ENCODE measurements at places on chromosomes 3 and 15.

DNA sequence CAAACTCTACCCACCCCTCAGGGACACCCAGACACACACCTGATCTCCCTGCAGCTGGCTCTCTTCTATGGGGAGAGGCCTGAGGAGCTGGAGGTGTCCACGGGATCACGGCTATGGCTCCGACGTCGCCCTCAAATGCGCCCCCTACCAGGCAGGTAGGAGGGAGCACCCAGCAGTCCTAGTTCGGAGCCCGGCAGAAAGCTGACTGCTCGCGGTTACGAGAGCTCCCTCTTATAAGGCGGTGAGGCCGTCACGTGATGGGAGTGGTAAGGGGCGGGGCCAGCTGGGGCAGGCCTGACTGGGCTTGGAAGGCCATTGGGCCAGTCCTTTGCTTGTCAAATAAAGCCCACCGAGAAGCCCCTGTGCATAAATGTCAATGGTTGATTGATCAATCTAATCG lies at the start of gene PRR20G:
TSS of gene PRR20G (minus strand) at position 207 of the 400 bp plus-strand sequence. CDS start 681 bp downstream, outside the sequence.
- no peak for DNase-seq

GRCh38 chr3:14884665-14885064 lies 62.7 kb upstream of the NR2C2 start:
- no peak for DNase-seq

DNA sequence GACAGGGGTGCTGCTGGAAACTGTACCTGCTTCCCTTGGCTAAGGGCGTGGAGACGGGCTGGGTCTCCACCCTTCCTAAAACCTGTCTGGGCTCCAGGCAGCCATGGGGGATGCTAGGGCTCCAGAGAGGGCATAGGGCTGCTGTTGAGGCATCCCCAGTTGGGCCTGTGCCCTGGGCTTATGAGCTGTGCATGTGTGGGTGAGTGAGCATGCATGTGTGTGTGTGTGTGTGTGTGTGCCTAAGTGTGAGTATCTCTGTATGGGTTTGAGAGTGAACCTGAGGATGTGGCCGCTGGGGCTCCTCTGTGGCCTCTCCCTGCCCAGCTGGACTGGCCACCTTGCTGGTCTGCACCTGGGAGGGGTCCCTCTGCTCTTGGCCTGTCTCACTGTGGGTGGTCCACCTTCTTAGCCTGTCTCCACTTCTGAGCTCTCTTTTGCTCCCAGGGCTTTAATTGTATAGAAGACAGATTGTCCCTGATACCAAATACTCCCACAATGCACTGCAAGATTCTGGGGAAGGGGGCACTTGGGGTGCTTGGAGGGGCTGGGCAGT lies 11.9 kb upstream of the TMEM115 start:
- DNase-seq: no peak

DNA sequence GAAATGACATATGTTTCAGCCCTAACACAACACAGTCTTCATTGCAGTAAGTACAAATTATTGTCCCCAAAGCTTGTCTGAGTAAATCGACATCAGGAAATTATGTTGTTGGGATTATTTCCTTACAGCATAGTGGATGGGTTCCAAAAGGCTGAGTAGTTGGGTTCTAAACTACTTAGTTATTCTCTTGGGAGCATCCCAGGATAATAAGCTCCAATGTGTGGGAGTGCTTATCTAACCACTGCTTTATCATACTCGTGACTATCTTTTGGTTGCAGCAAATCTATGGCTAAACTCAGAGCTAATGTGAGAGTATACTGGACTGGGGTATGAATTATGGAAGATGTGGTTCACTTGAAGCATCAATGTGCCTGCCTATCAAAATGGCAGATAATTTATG lies 128.5 kb downstream of the RBMS3 start:
- DNase-seq: no peak

- no peak for DNase-seq
Observed at GRCh38 chr15:79960502-79961212, 10.3 kb downstream of the BCL2A1 start.

DNA sequence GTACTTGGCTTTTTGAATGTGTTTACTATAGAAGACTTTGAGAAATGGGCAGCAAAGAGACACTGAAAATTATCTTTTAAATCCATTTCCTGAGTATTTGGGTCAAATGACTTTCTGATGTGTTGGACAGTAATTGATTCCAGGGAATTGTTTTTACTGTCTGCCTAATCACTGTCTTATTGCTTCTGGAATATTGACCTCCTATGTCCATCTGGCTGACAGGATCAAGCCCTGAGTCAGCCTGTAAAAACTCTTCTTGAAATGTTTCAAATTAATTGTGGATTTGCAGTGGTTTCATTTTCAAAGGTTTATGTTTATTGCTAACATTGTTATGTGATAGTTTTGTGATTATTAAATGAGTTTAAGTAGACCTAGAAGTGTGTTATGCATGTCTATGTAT lies 50.6 kb upstream of the MLF1 start:
- no peak for DNase-seq

GRCh38 chr15:25240461-25241021 lies 198.3 kb downstream of the UBE3A start:
- DNase-seq: no peak

- no peak for DNase-seq
Observed at GRCh38 chr15:38377636-38378035, 76.3 kb upstream of the FAM98B start.

- DNase-seq: no peak
Observed at GRCh38 chr3:151976211-151977050, 103.0 kb downstream of the SUCNR1 start.

GRCh38 chr15:63254991-63255390 lies 22.4 kb upstream of the APH1B start:
- DNase-seq: no peak

GRCh38 chr15:62896380-62896866 lies 146.1 kb upstream of the TPM1 start:
- no peak for DNase-seq

DNA sequence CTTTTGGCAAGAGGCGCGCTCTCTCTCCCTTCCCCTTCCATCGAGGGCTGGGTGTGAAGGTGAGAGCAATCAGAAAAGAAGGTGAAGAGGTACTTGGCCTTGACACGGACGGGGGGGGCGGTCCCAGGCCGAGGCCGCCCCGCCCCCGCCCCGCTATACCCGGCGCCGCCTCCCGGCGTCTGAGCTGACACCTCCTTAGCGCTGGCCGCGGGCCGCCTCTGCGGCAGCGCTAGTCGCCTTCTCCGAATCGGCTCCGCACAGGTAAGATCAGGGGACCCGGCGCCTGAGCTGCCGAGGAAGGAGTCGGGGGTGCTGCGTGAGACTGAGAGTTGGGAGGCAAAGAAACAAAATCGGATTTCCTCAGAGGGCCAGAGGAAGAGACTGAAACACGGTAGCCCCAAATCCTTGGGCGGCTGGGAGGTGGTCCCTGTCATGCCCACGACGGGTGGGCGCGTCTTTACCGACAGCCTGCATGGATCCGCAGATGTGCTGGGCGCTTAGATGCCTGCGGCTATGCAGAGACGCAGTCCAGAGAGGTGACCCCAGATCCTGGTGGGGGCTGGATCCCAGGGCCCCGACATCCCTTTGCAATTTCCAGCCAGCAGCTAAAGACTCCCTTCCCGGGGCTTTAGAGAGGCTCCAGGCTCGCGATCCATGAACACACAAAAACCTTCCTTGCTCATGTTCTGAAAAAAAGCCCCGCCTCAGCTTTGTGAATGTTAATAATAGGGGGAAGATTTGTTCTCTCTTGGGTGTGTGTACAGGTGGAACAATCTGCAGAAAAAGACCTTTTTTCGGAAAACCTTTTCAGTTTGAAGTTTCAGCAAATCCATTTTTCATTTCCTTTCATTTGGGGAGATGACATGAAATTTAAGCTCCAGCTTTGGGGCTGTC lies at the start of gene ENTPD3:
TSS of gene ENTPD3 (plus strand) at position 184 of the 894 bp plus-strand sequence. CDS start 874 bp downstream, outside the sequence.
- DNase-seq: peak; percentile 43

DNA sequence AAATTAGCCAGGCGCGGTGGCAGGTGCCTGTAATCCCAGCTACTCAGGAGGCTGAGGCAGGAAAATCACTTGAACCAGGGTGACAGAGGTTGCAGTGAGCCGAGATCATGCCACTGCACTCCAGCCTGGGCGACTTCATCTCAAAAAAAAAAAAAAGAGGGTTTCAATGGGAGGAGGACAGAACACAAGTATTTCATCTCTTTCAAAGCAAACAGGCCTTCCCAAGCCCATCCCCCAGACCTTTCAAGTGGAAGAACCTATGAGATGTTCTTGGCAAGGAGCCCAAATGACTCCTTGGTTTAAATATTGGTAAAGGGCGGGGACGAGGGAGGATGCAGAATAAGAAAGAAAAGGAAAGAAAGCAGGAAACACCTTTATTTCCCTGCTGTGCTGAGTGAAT lies 62.2 kb upstream of the MCF2L2 start:
- no peak for DNase-seq

- no peak for DNase-seq
Observed at GRCh38 chr15:61681676-61682075, 378.6 kb downstream of the VPS13C start.

DNA sequence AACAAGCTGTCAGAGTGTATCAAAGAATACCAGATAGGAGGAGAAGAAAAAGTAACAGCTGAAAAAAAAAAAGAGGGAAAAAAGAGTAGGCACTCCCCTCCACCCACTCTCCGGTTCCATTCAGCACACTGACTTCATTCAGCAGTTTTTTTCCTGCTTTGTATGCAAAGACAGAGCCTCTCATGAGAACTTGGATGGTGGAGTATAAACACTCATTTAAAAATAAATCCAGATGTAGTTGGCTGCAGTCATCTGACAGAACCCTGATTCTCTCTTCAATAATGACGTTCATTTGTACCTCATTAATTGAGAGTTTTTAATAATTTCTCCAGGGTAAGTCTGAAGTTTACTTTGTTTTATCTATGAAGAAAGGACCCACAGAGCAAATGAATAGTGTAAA lies 81.0 kb downstream of the TMEM108 start:
- no peak for DNase-seq

DNA sequence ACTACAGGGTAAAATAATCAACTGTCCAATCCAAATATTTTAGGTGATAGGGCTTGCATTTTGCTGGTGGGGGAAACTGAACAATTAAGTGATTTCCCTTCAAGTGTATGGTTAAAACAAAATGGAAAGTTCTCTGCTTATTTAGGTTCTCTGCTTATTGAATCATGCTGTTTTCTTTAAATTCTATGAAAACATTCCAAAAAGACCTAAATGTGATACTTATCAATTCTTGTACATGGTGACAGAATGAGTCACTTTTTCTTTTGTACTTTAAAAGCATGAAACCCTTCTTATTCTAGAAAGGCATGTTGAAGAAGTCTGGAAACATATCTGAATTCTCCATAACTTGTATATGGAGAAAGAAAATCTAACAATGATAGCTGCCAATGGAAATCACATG lies 192.6 kb downstream of the FMN1 start:
- DNase-seq: no peak

GRCh38 chr15:92889390-92890107 lies 10.6 kb upstream of the CHD2 start:
- no peak for DNase-seq

DNA sequence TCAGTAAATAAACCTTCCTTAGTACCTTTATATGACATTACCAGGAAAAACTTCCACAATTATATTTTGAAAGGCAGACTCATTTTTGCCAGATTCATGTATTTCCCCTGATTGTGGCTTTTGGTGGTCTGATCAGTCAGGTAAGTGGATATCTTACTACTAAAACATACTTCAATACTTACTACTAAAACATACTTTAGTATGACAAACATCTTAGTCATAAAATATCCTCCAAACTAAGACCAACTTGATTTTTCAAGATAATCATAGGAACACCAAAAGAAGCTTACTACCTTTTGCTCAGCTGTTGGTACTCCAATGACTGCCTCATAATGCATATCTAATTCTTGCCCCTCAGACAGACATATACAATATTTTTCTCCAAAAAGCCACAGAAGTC lies 9.3 kb downstream of the TJP1 start:
- no peak for DNase-seq

GRCh38 chr3:153960458-153961074 lies 160.6 kb upstream of the ARHGEF26 start:
- DNase-seq: no peak

- no peak for DNase-seq
Observed at GRCh38 chr15:40836020-40836419, 7.5 kb upstream of the PPP1R14D start.

- DNase-seq: no peak
Observed at GRCh38 chr3:122941228-122942206, 86.0 kb downstream of the SEMA5B start.

GRCh38 chr15:43186003-43186353 lies 775 bp downstream of the CCNDBP1 start:
- no peak for DNase-seq

DNA sequence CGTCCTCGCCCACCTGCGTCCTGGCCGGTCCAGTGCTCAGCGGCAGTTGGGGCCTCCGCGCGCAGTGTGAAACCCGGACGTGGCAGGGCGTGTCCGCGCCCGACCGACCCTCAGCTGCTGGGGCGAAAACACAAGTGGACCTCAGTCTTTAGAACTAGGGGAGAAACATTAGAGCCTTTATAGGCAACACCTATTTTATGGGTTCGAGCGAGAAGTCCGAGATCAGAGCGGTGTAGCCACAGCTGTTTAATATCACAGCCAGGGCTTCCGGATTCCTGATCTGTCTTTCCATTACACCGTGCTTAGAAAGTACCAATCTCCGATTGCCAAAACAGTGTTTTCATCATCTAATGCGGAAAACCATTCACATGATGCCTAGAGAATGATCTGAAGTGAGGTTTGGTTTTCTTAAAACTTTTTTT lies 506 bp downstream of the RAD51 start:
- no peak for DNase-seq

- DNase-seq: no peak
Observed at GRCh38 chr15:97401195-97401594, 559.3 kb upstream of the ARRDC4 start.

- DNase-seq: no peak
Observed at GRCh38 chr15:89675606-89676005, 3.6 kb downstream of the PLIN1 start.

DNA sequence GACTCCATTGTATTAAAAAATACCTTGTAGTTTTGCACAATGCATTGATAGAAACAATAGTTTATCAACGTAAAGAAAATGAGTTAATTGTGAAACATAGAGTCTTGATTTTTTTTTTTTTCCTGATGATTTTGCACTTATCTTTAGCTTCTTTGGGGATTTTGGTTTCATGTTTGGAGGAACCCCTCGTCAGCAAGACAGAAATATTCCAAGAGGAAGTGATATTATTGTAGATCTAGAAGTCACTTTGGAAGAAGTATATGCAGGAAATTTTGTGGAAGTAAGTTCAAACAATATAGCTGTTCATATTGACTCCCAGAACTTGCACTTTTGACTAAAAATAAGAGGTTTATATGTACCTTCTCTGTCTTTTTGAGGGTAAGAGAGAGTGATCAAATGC lies 7.0 kb downstream of the DNAJB11 start:
- DNase-seq: no peak

DNA sequence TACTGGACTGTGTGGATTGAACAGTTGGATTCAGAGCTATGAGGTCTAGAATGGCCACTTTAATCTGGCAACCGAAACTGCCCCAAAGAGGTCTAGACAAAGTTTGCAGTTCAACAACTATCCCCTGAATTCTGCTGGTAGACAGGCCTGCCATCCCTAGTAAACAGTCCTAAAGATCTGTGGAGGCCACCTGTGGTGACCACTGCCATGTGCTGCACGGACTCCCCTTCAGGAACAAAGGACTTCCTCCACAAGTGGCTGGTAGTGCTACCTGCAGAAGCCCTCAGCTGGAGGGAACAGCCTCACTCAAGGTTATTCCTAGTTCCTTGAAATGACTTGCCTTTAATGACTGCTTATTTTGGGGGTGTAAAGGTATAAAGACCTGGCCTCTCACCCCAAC lies 6.1 kb downstream of the TNFAIP8L3 start:
- no peak for DNase-seq

- DNase-seq: no peak
Observed at GRCh38 chr3:132378846-132379245, 38.5 kb upstream of the DNAJC13 start.

Data from stimulated activated CD4-positive, alpha-beta T cell treated with anti-CD3 and anti-CD28 coated beads, Interleukin-4, amount 100 ng/mL, for 1 hour (primary cell).